Smooth muscle cell of the umbilical artery (primary cell): ENCODE measurements at places on chromosomes 5 and 9. TPM values are rescaled to one million over a fixed set of nuclear protein-coding genes. Genes with fewer than 3 reads are reported as not detected.

Gene FABP6
- 0.55 TPM in 1 of 2 replicates, not detected in the other for total RNA-seq

Gene FAM221B
- total RNA-seq: not detected in 2 replicates

Gene MCTP1
- total RNA-seq: 13.7 and 17.3 TPM in 2 replicates

Gene MEGF10
- 0.14 TPM in 1 of 2 replicates, not detected in the other for total RNA-seq

Gene SEMA4D
- 0.14 and 0.30 TPM in 2 replicates for total RNA-seq

Gene PCDHGB3
- 6.5 and 6.8 TPM in 2 replicates for total RNA-seq

Gene CYSRT1
- 0.30 and 0.46 TPM in 2 replicates for total RNA-seq

Gene BRINP1
- total RNA-seq: not detected in 2 replicates

Gene GZMA
- not detected in 2 replicates for total RNA-seq

Gene ZFP37
- total RNA-seq: 1.9 and 2.4 TPM in 2 replicates

Gene SPINK13
- total RNA-seq: not detected in 2 replicates

Gene SLC6A18
- not detected in 2 replicates for total RNA-seq

Gene ARL14EPL
- total RNA-seq: not detected in 2 replicates

Gene PCDHAC1
- 0.09 and 0.30 TPM in 2 replicates for total RNA-seq

Gene VCAN
- total RNA-seq: 1,857 and 2,662 TPM in 2 replicates

Gene OGN
- 0.59 TPM in 1 of 2 replicates, not detected in the other for total RNA-seq

Gene PDE6A
- total RNA-seq: not detected in 2 replicates

Gene FBXL7
- 5.3 and 6.2 TPM in 2 replicates for total RNA-seq

Gene WNK2
- total RNA-seq: not detected in 2 replicates

Gene OR13D1
- total RNA-seq: not detected in 2 replicates

Gene SH3GL2
- 0.05 TPM in 1 of 2 replicates, not detected in the other for total RNA-seq

Gene PCDHA9
- total RNA-seq: under 0.01 and 0.09 TPM in 2 replicates

Gene OR13C3
- total RNA-seq: not detected in 2 replicates

Gene DPP7
- 69.1 and 79.6 TPM in 2 replicates for total RNA-seq

Gene NTRK2
- under 0.01 TPM in 2 replicates for total RNA-seq

Gene PCAT7
- total RNA-seq: 0.30 TPM in 1 of 2 replicates, not detected in the other

Gene PRUNE2
- total RNA-seq: 6.2 and 8.8 TPM in 2 replicates

Gene CSF2
- total RNA-seq: 1.2 TPM in 1 of 2 replicates, not detected in the other

Gene HAPLN1
- 0.89 and 24.8 TPM in 2 replicates for total RNA-seq

Gene LRRTM2
- total RNA-seq: 0.32 and 0.89 TPM in 2 replicates

Gene PRR16
- total RNA-seq: 1.2 and 1.8 TPM in 2 replicates

Gene TTC16
- 0.05 TPM in 1 of 2 replicates, not detected in the other for total RNA-seq

Gene SLC4A9
- not detected in 2 replicates for total RNA-seq

Gene OR4F3
- not detected in 2 replicates for total RNA-seq

Gene RNF145
- 53.2 and 61.6 TPM in 2 replicates for total RNA-seq

Gene MZB1
- total RNA-seq: not detected in 2 replicates

Gene CAMK2A
- 1.6 and 3.3 TPM in 2 replicates for total RNA-seq

Gene PFDN1
- 38.0 and 55.9 TPM in 2 replicates for total RNA-seq

Gene ELOVL7
- total RNA-seq: 0.09 TPM in 1 of 2 replicates, not detected in the other

Gene IL33
- 470 and 472 TPM in 2 replicates for total RNA-seq

Gene IQGAP2
- 4.3 and 51.4 TPM in 2 replicates for total RNA-seq

Gene ADAMTS19
- 0.30 and 1.4 TPM in 2 replicates for total RNA-seq

Gene OTP
- not detected in 2 replicates for total RNA-seq

Gene ANGPTL2
- 6.3 and 19.0 TPM in 2 replicates for total RNA-seq

Gene GADD45G
- 0.51 and 1.8 TPM in 2 replicates for total RNA-seq

Gene NR2F1
- total RNA-seq: 17.2 and 19.9 TPM in 2 replicates

Gene FBP2
- not detected in 2 replicates for total RNA-seq

Gene GARIN3
- total RNA-seq: not detected in 2 replicates

Gene NFIL3
- total RNA-seq: 17.0 and 24.1 TPM in 2 replicates
